Esophagus squamous epithelium (tissue), 5 donors: ENCODE measurements at places on chromosomes 6 and 20. TPM values are rescaled to one million over a fixed set of nuclear protein-coding genes. Genes with fewer than 3 reads are reported as not detected.

GRCh38 chr6:37838219-37838921 is 18.8 kb downstream of the ZFAND3 start:
- no peak for DNase-seq

- no peak for DNase-seq
Observed at GRCh38 chr6:113292646-113293422, 564.3 kb upstream of the MARCKS start.

GRCh38 chr20:9574181-9574580 is 59.8 kb downstream of the LAMP5 start:
- DNase-seq = no peak

The PSORS1C2 gene
- total RNA-seq = not detected

DNA sequence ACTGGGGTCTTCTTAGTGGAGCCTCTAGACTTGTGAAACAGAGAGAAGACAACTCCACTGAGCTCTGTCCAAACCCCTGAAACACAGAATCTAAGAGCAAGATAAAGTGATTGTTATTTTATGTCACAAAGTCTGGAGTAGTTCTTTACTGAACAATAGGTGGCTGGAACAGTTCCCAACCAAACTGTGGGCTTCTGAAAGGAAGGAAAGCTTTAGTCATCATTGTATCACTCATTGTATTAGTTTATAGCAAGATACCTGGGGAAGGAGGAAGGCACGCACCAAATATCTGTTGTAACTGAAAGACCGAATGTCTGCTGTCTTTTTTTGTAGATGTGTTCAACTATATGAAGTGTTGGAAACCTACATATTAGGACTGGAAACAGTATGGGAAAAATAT is 284.9 kb upstream of the TBX18 start:
- DNase-seq = no peak

The AIF1 gene
- 30.7 TPM for total RNA-seq

- DNase-seq = peak; percentile 13
Observed at GRCh38 chr6:87929843-87930288, 117.8 kb upstream of the SPACA1 start.

DNA sequence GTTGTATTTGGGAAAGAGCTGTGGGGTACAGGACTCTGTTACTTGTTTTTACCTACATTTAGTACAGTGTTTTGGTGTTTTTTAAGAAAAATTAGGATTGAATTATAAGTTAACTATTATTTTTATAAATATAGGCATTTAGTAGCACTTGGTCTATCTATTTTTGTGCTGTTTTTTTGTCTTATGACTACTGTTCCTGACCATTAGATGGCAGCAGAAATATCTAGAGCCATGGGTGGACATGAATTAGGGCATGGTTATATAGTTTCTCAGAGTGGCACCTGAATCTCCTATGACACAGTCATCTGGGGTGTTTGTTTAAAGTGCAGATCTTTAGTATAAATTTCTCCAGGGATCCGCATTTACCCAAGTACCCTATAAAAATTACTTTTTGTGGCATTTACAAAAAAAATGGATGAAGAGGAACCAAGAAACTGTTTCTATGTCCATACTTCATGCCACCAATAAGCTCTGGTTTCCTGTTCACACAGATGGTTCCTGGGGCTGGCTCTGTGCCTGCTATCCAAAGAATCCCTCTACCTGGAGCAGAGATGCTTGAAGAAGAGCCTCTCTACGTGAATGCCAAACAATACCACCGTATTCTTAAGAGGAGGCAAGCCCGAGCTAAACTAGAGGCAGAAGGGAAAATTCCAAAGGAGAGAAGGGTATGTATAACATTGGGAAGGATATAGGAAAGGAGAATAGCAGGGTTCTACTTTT is 19.8 kb downstream of the NFYA start:
- no peak for DNase-seq

GRCh38 chr6:89940225-89941027 is 46.2 kb downstream of the GJA10 start:
- no peak for DNase-seq

DNA sequence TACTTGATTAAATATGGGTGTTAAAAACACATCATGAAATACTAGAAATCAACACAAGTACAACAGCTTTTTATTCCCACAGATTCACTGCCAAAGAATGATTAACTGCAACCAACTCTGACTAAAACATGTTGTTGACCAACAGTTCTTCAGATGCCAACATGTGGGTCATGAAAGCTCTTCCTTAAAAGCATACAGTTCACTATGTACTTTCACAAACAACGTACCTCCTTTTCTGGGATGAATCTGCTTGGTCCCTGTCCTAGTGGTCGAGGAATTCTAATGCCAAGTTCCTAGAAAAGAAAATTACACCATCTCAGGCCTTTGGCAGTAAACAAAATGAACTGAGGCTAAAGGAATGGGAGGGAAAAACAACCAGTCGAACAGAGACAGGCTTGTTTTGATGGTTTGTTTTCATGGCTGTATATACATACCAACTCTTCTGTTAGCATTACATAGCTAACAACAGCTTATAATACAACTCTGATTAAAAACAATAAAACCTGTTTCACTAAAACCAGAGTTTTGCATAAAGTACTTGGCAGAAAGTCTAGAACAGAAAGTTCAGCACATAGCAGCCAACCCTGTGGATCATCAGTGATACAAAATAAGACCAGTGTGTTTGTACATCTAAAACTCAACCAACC is 92.5 kb downstream of the SESN1 start:
- DNase-seq = no peak

DNA sequence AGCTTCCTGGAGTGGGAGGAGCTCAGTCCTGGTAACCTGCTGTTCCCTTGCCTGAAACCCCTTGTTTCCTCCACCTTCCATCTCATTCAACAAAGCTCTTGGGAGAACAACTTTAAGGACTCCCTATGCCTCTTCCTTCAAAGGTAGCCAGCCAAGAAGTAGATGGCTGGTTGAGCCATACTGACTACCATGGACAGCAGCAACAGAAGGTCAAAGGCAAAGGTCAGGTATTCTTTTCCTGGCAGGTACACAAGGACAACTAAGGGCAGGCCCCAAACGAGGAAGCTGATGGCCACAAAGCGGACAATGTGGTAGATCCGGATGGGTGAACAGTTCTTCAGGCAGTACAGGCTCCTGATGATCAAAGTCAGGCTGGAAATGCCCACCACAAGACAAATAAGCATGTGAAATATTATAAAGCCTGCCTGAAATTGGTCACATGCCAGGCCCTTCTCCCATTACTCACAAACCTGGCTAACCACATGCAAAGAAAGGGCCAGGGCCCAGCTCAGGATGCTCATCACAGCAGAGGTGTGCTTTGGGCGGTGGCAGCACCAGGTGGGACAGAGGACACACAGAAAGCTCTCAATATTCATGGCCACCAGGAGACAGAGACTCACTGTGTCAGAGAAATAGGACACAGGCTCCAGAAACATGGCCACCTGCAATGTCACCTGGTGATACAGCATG is 21.7 kb downstream of the UBD start:
- no peak for DNase-seq

The MAFB gene
- total RNA-seq = 61.7 TPM

- DNase-seq = no peak
Observed at GRCh38 chr20:62436692-62437091, 9.4 kb upstream of the RBBP8NL start.

The TINAG gene
- not detected for total RNA-seq
